ENCODE measurements at places on chromosomes 7 and 10.

DNA sequence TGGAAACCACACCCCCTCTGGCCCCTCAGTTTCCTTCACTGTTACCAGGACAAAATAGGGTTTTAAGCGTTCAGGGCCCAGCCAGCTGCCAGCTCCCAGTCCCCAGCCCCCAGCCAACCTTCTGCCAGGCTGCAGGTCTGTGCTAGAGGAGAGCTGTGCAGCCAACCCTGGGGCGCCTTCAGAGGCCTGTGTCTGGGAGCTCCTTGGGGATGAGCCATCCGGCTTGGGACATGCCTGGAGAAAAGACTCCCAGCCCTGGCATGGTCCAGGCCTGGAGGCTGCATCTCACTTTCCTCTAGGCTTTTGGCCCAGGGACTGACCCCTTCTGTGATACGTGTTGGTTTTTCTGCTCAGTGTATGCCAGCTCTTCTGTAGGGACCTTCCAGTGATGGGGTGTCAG, 487.6 kb upstream of the MGMT start:
- no peak for DNase-seq

- no peak for DNase-seq
Observed at GRCh38 chr7:1237704-1238255, 5.1 kb downstream of the UNCX start.

DNA sequence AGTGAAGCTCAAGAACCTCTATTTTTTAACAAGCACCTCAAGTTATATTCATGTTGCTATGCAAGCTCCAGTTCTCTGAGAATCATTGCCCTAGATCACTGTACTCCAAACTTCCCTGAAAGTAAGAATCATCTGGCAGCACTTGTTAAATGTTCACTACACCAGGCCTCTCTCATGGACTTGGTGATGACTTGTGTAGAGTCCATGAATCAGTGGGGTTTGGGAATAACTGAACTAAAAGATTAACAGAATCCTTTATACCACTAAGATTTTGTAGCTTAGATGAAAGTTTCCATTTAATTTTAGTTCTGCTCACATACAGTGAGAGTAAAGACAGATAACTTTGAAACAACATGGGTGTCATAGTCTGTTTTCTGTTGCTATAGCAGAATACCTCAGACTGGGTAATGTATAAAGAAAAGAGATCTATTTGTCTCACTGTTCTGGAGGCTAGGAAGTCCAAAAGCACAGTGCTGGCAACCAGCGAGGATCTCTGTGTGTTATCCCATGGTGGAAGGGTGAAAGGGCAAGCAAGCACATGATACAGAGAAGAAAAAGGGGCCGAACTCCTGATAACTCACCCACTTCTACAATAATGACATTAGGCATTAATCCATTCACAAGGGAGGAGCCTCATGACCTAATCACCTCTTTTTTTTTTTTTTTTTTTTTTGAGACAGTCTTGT, 27.9 kb upstream of the AOAH start:
- no peak for DNase-seq

- no peak for DNase-seq
Observed at GRCh38 chr7:156209087-156209486, 396.8 kb upstream of the SHH start.

DNA sequence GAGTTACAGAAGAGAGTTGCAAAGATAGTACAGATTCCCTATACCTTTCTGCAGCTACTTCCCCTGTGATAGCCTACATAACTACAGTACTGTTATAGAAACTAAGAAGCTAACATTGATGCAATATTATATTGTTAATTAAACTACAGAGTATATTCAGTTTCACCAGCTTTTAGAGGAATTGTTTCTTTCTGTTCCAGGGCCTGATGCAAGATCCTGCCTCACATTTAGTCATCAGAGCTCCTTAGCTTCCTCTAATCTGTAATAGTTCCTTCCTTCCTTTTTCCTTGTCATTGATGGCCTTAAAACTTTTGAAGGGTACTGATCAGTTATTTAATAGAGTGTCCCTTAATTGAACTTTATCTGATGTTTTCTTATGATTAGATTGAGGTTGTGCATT, 56.8 kb downstream of the SDHAF3 start:
- no peak for DNase-seq

GRCh38 chr7:54615537-54615936, 73.4 kb downstream of the VSTM2A start:
- DNase-seq, result no peak

DNA sequence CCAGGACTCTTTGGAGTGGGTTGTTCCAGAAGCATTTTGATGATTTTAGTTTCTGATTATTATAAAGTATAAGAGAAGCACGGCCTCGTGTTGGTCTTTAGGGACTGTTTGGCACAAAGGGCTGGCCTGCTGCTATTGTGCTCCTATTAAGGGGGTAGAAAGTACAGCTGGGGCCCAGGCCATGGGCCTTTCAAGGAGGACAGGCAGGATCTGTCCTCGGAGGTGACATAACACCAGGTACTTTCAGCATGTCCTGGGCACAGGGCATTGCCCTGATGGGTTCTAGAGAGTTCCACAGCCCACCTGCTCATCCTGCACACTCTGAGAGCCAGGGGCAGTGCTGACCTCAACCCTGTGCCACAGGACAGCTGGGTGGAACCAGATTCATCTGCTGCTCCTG, 24.9 kb downstream of the STRA8 start:
- DNase-seq, result no peak

DNA sequence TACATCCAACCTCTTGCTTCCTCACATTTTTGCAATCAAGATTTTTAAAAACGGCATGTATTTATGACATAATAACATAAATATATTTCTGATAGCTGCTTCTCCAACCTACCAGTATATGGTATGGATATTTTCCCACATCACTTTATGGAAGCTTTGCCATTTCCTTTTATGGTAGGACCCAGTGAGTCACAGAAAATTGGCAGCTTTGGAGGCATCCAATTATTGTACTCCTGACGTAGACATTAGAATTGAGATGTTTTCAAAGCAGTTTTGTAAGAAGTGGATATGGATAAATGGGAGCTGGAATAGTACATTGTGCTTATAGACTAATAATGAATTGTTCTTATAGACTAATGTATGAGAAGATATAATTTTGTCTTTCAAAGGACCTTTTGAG, 23.8 kb upstream of the BICC1 start:
- no peak for DNase-seq

DNA sequence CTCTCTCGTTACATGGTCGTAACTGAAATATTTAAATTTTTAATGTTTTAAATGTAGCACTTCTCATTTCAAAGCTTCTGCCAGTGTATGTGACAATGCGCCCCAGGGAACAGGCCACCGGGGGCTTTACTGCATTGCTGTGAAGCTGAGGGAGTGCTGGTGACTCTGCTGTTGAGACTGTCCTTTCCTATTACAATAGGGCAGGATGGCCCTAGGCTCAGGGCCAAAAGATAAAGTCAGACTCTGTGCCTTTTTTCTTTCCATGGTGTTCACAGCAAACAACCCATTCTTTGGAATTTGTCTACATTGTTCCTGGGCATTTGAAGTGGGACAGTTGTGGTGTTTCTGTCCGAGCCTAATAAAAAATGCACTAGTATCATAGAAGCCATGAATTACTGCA, 107.3 kb downstream of the GALNT11 start:
- no peak for DNase-seq

DNA sequence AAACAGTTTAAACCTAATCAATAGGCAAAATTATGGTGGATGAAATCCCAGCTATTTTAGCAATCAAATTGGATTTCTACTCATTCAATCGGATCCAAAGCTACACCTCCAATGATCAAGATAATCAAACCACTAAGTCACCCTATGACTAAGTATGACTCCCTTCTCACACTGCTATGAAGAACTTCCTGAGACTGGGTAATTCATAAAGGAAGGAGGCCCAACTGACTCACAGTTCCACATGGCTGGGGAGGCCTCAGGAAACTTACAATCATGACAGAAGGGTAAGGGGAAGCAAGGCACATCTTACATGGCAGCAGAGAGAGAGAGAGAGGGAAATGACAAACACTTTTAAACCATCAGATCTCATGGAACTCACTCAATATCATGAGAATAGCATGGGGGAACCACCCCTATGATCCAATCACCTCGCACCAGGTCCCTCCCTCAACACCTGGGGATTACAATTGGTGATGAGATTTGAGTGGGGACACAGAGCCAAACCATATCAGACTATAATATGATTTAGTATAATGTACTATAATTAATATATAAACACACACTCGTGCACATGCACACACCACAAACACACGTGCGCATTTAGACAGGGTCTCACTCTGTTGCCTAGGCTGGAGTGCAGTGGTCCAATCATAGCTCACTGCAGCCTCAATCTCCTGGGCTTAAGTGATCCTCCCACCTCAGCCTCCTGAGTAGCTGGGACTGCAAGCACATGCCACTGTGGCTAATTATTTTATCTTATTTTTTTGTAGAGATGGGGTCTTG, 213.6 kb upstream of the FOXK1 start:
- DNase-seq, result no peak

- DNase-seq, result no peak
Observed at GRCh38 chr10:129278686-129279085, 188.4 kb upstream of the MGMT start.
